Forelimb muscle (tissue), 1 donor: ENCODE measurements at places on chromosomes 16 and 17.

DNA sequence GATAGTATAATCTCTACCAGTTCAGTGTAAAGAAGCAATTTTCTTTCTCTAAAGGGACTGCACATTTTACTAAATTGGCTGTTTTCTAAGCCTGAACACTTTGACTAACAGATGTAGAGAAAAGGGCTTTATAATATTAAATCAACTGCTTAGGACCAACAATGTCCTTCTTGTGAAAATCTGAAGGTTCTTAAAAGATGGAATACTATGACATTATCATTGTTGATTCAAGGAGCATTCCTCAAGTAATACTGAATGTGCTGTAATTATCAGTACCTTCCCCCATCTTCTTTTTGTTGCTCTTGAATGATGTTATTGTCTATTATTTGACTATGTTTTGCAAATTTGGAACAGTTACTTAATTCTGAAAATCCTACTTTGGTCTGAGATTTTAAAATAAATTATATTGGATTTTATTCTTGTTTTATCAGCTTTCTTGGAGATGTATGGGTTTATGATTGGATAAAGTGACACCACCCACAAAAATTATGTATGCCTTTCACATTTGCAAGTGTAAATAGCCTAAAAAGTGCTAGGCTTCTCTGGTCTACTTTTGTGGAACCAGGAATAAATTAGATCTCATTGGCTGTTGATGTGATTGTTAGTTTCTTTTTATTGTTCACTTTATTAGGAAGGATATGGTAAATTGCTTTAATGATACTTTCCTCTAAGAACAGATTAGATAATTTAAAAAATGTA lies 53.0 kb downstream of the TAOK1 start:
- no peak for DNase-seq

DNA sequence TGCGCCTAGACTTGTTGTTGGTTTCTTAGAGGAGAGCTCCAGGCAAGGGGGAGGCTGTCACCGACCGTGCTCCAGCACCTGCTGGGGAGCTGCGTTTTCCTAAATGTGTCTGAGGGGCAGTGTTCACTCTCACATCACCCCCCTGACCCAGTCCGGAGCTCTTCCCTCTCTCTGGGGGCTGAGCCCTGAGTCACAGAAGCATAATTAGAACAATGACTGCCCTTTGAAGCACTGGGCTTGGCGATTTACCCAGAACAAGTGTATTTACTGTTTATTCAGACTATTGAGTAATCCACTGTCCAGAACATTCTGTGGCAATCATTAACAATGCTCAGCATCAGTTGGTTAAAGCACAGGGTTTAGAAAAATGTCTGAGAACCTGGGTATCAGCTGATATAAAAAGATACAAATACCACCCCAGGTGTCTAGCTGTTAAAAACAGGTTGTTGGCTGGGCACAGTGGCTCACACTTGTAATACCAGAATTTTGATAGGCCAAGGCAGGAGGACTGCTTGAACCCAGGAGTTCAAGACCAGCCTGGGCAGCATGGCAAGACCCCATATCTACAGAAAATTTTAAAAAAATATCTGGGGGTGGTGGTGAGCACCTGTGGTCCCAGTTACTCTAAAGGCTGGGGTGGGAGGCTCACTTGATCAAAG lies 8.1 kb downstream of the CES4A start:
- no peak for DNase-seq

DNA sequence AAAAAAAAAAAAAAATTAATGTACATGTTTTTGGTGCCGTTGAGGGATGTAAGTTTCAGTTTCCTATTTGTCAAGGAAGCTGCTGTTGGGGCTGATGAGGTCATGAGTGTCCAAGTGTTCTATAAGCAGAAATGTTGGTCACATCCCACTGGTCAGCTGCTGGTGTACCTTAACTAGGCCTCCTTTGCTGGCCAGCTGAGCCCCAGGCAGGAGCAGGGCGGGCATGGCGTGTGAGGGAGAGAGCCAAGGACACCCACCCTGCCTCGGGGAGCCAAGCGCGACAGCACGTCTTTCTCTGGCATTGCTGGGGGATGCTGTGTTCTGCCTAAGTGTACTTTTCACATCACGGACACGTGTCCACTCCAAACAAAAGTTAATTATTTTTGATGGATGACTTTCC lies 108.1 kb upstream of the CDC42EP4 start:
- no peak for DNase-seq

DNA sequence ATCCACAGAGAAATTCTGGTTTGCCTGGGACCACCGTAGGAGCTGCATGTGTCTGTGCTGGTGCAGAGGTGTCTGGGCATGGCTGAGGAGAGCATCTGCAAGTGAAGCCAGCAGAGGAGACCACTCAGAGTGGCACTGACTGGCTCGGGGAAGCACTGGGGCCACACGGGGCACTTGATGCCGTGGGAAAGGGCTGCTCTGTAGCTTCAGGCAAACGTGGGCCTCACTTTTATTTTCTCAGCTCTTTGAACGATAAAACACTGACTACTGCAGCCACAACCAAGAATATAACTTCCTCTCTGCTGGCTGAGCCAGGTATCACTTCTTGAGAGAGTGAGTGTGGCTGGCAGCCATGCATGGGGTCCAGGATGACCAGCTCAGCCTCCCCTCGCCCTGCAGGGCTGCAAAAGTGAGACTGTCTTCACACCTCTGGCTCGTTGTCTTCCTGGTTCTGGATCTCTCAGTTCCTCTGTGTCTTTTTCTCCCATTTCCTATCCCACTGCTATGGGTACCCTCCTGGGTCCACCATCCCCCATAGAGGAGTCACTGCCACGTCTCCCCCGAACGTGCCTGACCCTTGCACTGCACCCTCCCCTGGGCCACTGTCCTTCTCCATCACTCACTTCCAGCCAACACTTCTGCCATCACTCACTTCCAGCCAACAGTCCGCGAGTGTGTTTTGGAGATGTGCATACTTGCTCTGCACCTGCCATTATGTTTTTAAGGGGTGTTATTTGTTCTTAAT lies 201.4 kb upstream of the CHMP6 start:
- no peak for DNase-seq

DNA sequence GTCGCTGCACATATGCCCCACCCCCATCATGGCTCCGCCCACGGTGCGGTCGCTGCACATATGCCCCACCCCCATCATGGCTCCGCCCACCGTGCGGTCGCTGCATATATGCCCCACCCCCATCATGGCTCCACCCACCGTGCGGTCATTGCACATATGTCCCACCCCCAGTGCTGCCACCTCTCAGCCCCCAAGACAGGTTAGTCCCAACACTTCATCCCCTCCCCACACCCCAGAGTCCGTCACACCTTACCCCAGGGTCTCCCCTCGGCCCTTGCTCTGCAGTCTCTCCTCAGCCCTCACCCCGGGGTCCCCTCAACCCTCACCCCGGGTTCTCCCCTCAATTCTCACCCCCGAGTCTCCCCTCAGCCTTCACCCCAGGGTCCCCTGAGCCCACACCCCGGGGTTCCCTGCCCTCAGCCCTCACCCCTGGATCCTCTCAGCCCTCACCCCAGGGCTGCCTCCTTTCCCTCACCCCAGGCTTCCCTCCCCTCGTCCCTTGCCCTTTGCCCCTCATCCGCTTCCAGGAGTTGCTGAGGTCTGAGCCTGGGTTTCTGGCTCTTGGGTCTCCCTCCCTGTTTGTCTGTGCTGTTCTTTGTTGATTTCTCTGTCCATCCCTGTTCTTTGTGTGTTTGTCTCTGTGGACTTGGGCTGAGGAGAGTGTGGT lies 25.6 kb downstream of the TPSG1 start:
- DNase-seq = no peak

DNA sequence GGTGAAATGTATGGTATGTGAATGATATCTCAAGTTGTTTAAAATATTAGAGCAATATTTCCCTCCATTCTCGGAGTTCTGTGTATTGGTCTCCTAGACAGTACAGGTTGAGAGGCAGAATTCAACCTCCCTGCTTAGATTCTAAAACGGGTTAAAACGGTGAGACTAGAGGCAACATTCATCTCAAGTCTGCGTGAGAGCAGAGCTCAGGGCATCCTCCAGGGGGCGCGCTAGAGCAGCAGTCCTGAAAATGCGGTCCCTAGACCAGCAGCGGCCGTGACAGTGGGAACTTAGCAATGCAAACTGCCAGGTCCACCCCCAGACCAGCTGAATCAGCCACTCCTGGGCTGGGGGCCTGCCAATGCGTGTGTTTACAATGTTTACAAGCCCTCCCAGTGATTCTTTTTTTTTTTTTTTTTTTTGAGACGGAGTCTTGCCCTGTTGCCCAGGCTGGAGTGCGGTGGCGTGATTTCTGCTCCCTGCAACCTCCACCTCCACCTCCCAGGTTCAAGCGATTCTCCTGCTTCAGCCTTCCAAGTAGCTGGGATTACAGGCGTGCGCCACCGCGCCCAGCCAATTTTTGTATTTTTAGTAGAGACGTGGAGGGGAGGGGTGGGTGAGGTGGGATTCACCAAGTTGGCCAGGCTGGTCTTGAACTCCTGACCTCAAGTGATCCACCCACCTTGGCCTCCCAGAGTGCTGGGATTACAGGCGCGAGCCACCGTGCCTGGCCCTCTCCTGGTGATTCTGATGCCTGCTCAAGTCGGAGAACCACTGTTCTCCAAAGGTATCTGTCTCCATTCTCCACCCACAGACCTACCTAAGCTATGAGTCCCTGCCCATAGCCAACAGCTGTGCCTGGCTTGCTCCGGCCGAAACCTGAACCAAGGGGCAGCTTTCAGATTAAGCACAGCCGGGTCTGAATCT lies 24.2 kb downstream of the KLHL36 start:
- DNase-seq = no peak

DNA sequence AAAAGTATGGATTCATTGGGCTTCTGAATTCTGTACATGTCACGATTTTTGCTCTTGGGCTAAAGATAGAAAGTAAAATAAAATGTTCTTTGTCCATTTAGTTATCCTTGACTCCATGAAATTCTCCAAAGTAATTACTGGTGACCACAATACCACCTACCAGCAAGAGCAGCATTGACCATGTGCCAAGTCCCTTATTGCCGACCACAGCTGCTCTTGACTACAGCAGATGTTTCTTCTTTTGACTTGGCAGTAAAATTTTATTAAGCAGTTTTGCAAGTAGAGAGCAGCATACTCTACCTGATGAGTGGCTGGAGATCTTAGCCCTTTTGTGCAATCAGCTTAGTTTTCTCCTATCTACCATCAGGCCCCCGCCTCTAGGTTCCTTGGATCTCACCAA lies 152.2 kb upstream of the TBX2 start:
- DNase-seq = no peak

- DNase-seq = no peak
Observed at GRCh38 chr17:81564778-81565177, 12.6 kb upstream of the FAAP100 start.

DNA sequence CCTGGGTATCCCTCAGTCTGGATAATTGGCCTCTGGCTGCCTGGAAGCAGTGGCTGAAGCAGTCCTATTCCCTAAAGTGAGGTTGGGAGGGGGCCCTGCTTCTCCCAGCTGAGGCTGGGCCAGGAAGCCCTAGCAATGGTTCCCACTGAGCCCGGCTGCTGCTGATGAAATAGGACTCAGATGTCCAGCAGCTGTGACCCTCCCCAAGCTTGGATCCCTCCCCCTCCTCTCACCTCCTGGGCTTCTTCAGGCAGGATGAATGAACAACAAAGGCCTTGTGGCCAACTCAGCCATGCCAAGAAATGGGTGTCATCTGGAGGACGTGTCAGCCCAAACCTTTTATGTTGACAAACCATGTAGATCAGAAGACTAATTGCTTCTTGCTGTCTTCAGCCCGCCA lies 42.0 kb downstream of the AXIN2 start:
- no peak for DNase-seq

DNA sequence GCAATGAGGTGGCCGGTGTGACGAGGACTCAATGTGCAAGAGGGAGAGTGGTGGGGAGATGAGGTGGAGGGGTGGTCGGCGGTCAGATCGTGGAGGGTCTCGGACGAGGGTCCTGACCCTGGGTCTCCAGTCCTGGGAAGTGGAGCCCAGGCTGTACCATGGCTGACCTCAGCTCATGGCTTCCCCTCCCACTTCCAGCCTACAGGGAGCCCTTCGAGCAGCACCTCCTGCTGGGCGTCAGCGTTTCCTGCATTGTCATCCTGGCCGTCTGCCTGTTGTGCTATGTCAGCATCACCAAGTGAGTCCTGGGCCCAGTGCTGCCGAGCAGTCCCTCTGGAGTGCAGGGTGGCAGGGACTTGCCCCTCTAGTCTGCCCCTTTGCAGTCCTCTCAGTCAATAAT lies 41.8 kb downstream of the IL4R start:
- DNase-seq = no peak

DNA sequence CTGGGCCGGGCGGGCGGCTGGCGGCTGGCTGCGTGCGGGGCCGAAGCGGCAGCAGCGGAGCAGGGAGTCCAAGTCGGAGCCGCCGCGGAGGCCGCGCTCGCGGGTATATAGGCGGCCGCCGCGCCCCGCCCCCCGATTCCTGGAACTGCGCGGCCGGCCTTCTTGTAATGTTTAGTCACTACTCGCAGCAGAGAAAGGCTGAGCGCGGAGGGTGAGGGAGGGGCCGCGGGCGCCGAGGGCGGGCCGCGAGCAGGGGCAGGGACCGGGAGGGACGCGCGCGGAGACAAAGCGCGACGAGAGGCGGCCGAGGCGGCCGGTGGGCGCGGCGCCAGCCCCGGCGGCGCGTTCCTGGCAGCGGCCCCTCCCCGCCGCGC lies at the start of gene SOCS3:
SOCS3 (minus strand) TSS at position 81 of the 374 bp plus-strand sequence. CDS start 982 bp downstream, outside the sequence.
- peak; percentile 78 for DNase-seq

- no peak for DNase-seq
Observed at GRCh38 chr17:73342050-73342522, 30.3 kb upstream of the CDC42EP4 start.

- DNase-seq = no peak
Observed at GRCh38 chr16:71626858-71627213, 852 bp downstream of the MARVELD3 start.

- no peak for DNase-seq
Observed at GRCh38 chr17:47949946-47950345, 7.7 kb downstream of the PRR15L start.

GRCh38 chr17:75844530-75845057 lies 390 bp upstream of the UNC13D start:
- no peak for DNase-seq

DNA sequence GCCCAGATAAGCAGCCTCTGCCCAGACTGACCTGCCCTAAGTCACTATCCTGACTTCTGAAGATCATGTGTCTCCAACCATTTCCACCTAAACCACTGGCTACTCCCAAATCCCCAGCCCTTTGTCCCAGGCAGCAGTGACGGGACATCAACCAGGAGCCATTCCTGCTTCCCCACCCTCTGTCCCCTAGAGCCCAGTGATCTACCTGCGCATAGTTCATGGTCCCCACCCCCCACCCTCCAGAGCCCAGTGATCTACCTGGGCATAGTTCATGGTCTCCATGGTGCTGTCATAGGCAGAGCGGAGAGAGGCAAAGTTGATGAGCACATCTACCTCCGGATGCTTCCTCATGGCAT lies 26.8 kb downstream of the ACLY start:
- DNase-seq = no peak

- no peak for DNase-seq
Observed at GRCh38 chr17:64128787-64129514, 993 bp downstream of the ERN1 start.
